ENCODE measurements at places on chromosomes 12 and 14.

DNA sequence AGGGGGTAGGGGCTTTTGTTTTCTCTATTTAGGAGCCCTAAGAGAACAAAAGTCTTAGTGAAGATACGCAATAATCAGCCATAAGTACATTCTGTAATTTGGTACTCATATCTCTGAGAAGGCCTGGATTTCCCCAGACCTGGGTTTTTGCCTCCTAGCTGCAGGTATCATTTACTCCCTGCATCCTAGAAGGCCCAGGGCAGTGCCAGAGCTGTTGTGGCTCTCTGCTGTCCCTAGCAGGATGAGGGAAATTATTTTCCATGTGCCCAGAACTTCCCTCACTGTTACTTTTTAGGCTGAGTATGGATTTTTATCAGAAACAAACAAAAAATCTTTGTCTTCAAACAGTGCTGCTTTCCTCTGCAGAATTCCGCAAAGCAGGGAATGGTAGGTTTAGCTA, 192.5 kb upstream of the SYT1 start:
- no peak for DNase-seq

- DNase-seq: no peak
Measured at GRCh38 chr14:100895411-100895810, 8.1 kb downstream of the RTL1 start.

- DNase-seq: no peak
Measured at GRCh38 chr14:71690478-71690877, 241.8 kb upstream of the RGS6 start.

- DNase-seq: no peak
Measured at GRCh38 chr14:105641075-105641937, 114.9 kb downstream of the TMEM121 start.
